ENCODE measurements at places on chromosomes 5 and 9. TPM values are rescaled to one million over a fixed set of nuclear protein-coding genes. Genes with fewer than 3 reads are reported as not detected.

The CDK5RAP2 gene
- 7.1 TPM for polyA plus RNA-seq

The WDR31 gene
- polyA plus RNA-seq: 0.11 TPM

The PCDHGA12 gene
- polyA plus RNA-seq: not detected

DNA sequence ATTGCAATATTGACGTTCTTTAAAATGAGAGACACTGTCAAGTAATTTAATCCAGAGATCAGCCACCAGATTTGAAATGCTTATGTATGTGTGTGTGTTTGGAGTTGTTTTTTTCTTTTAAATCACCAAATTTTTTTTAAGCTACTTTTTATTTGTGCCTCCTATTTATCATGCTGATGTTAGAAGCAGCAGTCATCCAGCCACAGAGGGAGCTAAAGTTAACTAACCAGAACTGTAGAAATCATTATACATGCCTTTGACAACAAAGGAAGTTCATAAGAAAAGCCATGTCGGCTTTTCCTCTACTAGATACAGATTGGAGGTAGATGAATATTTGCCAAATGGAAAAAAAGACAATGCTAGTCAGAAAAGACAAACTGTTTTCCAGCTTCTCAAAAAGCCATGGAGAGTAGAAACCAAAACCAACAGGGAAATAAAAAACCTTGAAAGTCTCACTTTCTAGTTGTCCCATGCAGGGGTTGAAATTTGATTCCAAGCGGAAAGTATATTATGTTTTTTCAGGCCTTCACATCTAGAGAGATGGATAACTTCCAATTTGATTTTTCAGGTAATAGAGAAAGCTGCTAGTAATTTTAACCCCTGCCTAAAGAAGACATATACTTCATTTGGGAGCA lies 4.5 kb downstream of the PURA start:
- no peak for DNase-seq

DNA sequence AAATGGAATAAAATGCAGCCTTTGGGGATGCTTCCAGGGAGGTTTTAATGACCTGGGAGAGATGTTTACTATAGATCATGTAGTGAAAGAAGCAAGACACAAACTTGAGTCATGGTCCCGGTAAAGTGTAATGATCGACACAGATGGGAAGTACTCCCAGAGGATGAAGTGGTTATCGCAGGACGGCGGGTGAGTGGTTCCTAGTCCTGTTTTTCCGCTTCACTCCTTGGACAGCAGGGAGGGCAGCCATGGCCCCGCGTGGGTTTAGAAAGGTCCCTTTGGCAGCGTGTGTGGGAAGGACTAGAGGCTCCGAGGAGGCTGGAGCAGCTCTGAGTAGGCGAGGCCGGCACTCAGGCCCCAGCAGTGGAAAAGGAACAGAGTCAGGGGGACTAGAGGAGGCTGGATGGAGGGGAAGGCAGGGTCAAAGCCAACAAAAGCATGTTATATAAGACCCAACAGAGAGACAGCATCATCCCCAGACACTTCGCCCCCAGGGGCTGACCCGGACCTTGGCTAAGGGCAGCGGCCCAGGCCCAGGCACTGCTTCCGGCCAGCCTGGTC lies 49.2 kb upstream of the STXBP1 start:
- DNase-seq: no peak

- DNase-seq: no peak
Observed at GRCh38 chr9:71592400-71592799, 175.9 kb downstream of the CEMIP2 start.
